ENCODE measurements at places on chromosomes 16 and 17.

DNA sequence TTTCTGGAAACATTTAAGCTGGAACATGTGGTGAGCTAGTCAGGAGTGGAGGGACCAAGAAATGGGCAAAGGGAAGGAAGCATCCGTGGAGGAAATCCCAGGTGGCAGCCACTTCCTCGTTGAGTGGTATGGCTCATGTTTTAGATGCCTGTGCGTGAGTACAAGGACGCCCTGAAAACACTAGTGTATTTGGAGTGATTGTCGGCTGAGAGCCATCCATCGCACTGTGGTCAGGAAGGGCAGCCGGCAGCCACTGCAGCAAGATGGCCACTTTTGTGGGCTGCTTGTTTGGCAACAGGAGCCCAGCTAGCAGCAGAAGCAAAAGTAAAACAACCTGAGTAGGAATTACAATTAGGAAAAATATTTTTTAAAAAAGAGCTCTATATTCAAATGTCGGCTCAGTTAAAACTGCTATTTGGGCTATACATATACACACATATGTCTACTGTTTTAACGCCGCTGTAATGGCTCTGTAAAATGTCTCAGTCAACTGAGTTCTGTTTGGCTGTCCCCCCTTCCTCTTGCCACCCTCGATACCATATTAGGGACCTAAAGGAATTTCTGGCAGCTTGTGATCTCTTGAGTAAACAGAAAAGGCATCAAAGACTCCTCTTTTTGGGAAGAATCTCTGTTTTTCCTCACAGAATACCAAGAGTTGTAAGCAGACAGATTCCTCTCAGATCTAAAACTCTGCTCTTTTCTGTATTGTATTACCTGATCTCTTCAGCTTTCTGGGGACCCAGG, 39.2 kb downstream of the BRD7 start:
- DNase-seq = no peak

DNA sequence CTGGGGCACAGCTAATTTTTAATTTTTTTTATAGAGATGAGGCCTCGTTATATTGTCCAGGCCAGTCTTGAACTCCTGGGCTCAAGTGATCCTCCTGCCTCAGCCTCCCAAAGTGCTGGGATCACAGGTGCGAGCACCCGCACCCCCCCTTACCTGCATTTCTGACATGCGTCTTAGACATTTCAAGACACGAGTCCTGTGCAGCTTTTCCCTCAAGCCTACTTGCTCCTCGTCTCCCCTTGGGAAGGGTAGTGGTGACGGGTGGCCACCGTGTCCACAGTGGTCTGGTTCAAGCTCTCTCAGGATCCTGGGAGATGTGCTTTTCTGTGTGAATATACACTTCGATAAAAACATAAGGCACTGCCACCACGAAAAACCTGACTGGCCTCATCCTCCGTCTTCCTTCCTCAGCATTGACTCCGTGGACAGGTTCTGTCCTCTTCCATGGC, 9.6 kb downstream of the CANT1 start:
- DNase-seq = no peak

- no peak for DNase-seq
Observed at GRCh38 chr17:63995626-63996025, 2.5 kb upstream of the PRR29 start.

DNA sequence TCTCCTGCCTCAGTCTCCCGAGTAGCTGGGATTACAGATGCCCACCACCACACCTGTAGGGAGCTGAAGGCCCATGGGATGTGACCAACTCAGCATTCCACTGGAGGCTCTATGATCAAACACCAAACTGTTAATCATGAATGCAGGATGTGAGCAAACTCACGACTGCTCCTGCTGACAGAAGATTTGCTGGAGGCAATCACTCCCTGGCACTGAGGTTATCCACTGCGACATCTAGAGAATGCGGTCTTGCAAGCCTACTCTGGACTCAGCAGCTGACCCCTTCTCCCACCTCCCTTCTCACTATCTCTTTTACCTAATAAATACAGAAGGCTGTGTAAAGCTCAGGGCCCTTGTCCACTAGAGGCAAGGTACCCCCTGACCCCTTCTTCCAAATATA, 4.9 kb downstream of the TEX14 start:
- DNase-seq = no peak

- peak; percentile 62 for DNase-seq
Observed at GRCh38 chr17:32275060-32276042, 9.7 kb downstream of the RHBDL3 start.

GRCh38 chr16:85282842-85283241, 170.6 kb upstream of the CIBAR2 start:
- DNase-seq = no peak

DNA sequence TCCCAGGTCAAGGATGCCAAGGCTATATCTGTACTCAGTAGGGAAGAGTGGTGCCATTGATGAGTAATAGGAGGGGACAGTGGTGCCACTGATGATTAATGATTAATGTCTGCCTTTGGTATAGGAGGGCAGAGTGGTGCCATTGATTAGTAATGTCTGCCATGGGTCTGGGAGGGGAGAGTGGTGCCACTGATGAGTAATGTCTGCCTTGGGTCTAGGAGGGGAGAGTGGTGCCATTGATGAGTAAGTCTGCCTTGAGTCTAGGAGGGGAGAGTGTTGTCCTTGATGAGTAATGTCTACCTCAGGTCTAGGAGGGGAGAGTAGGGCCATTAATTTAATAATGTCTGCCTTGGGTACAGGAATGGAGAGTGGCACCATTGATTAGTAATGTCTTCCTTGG, 507.8 kb upstream of the EEF2KMT start:
- DNase-seq = no peak

GRCh38 chr16:3509470-3509928, 8.7 kb downstream of the CLUAP1 start:
- DNase-seq = no peak

DNA sequence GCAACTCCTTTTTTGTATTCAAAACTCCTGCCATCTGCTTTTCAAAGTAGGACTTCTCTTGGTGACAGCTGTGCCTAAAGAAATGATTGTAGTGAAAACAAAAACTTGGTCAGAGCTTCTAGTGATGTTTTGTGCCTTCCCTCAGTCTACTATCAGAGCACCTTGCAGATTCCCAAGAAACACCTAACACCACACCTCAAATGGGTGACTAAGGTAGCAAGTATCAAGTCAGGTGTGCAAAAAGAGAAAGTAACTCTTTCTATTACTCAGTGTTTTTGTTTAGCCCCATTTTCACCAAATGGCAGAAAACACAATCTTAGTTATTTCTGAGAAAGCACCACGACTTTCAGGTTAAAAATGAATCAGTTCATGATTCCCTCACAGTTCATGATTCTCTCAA, 2.0 kb upstream of the PMFBP1 start:
- DNase-seq = no peak

DNA sequence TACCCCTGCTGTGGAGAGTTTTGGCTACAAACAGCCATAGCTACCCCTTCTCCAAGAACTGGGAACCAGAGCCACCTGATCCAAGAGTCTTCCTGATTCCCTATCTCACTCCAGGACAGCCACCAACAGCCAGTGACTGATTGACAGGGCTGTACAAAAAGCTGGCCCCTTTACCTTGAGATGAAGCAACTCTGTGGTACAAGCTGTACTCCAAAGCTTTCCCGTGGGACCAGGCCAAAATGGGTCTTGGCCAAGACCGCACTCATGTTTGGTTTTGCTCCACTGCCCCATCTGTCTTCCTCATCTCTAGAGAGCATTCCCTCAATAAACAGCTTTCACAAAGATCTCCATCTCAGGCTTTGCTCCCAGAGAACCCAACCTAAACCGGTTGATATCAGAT, 43.6 kb downstream of the RNF157 start:
- DNase-seq = no peak

- no peak for DNase-seq
Observed at GRCh38 chr17:74713171-74713755, 540 bp upstream of the CD300LF start.

GRCh38 chr17:19305761-19306159, 56.8 kb downstream of the B9D1 start:
- no peak for DNase-seq

DNA sequence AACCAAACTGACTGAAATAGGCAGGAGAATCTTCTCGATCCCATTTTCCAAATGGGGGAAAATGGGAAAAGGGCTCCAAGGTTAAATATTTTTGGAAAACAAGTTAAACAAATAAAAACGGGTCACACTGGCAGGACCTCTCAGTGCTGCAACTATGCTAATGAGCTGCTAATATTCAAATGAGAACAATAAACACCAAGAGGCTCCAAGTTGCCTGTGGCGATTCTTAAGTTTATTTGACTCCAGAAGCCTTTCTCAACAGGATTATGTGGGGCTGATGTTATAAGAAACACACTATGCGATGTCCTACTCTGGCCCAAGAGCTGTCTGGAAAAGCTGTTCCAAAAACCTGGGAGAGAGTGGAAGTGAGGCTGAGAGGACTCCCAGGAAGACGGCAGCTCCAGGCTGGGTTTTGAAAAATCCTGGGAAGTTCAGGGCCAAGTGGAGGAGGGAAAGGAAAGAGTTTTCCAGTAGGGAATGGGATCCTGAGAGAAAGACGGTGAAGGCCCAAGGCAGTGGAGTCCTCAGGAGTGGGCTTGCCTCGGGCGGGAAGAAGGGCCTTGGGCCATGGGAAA, 21.4 kb downstream of the WNT3 start:
- DNase-seq = no peak

DNA sequence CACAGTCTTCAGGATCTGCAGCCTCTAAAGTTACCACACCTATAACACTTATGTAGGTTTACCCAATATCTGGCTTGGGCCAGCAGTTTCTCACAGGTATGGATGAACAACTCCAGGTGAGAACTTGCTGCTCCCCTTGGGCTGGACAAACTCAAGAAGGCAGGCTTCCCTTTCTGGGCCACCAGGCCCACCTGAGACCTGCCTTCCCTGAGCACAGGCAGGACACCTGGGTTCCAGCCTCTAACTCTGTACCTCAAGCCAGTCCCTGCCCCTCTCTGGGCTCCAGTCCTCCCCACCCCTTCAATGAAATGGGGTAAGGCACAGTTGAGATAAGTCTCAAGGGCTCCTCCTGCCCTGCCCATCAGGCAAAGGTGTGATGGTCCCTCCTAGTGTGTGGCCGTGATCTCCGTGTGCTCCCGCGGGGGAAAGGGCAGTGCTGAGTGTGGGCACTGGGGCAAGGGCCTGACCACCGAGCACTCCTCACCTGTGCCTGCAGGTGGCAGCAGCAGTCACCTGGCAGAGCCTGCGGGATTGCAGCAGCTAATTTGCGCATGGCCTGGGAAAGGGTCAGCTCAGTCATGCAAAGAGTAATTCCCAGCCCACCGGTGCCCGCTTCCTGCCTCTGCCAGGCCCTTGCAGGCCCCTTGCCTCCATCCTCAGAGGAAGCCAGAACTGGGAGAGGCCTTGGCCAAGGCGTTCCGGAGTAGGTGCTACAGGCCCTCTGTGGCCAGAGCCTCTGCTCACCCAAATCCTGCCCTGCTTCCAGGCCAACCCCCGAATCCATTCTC, 28.2 kb upstream of the ADGRG1 start:
- DNase-seq = no peak

DNA sequence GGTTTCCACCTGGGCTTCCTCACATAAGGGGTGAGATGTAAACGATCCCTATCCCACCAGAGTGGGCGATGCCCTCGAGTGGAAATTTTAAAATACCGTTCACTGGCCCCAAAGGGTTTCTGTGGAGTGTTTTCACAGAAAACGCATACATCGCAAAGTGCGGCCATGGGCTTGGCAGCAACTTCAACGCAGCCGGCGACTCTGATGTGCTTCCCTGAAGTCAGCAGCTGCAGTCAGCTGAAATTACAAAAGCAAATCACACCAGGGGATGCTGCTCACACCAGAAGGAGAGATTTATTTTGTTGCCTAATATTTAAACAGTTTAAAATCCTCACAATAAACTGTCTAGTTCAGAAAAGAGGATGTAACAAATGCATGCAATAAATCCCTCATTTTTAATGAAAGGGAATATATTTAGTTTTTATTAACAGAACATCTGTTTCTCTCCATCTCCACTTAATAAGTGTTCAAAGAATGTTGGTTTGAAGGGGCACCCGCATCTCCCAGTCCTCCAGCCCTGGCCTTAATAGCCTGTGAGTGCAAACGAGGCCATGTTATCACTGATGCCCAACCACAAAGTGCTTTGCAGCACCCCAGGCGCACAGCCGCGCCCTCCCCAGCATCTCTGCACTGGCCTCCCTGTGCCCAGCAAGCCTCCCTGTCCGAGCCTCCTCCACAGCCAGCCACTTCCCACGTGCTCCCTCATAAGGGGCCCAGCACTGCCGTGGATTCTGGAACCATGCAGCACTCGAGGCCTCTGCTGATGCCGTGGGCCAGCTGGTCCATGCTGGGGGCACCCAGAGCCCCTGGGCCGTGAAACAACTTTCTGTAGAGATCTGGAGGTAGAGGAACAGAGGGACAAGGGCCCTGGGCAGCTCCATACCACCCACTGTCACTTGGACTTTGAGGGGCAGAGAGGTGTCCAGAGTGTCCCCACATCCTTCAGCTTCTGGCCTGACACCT, 17.3 kb upstream of the XYLT2 start:
- DNase-seq = no peak

DNA sequence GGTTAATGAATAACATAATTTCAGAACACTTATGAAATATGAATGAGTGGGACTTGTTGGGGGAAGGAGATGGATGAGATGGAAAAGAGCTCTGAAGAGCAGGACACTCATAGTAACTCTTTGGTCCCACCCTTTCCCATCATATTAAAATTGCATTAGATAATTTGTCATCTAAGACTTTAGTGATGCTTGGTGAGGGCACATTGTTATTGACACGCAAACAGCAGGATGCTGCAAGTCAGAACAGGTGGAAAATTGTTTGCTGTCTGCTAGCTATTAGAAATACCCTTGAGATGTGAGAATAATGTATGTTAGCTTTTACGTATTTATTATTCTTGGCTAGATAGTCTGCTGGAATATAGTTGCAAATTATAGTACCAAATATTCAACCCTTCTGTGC, 75.7 kb downstream of the TANC2 start:
- DNase-seq = no peak

DNA sequence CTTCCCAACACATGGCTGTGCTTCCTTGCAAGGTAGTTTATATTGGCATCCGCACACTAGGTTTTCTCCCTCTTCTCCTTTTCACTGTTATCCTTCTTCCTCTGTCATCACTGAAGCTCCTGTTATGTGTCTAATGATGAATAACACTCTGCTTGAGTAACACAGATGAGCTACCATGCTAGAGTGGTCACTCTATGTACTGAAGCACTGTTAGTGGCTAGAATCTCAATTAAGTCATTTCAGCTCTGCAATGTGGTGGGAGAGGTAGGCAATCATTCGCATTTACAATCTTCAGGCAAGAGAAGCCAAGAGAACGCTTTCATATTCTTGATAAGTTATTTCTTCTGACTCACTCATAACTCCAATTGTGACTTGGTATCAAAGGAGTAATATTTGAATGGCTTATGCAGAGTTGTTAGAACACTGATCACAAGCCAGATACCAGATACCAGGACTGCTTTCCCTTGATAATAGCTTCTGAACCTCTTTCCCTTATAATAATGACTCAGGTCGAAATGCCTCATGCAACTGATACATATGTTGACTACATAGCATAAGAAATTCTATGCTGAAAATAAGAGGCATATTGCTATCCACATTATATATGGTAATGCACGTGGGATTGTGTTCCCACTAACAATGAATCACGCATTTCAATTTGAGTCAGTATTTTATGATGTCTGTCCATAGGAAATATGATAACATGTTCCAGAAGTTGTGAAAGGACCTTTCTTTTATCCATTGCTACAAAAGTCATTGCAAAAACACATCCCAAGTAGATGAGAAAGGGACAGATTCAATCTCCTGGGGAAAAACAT, 158.0 kb upstream of the HS3ST3A1 start:
- DNase-seq = no peak

- DNase-seq = no peak
Observed at GRCh38 chr16:730666-731509, 4.0 kb downstream of the HAGHL start.

Measured in GOT3 (cell line).